Effector CD4-positive, alpha-beta T cell (primary cell): ENCODE measurements at places on chromosomes 2 and 18.

GRCh38 chr2:143530758-143531157 lies 401.5 kb downstream of the ARHGAP15 start:
- no peak for DNase-seq

DNA sequence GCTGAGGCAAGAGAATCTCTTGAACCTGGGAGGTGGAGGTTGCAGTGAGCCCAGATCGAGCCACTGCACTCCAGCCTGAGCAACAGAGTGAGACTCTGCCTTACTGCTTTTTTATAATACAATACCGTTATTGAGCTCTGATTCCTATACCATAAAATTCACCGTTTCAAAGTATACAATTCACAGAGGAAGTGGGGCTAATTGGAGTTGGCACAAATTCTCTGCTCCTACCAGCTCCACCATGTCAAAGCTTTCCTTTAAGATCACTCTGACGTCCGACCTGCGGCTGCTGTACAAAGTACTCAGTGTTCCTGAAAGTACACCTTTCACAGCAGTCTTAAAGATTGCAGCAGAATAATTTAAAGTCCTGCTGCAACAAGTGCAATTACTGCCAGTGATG lies 29.6 kb upstream of the CYBRD1 start:
- no peak for DNase-seq

- no peak for DNase-seq
Observed at GRCh38 chr2:169131587-169132512, 62.5 kb downstream of the DHRS9 start.

DNA sequence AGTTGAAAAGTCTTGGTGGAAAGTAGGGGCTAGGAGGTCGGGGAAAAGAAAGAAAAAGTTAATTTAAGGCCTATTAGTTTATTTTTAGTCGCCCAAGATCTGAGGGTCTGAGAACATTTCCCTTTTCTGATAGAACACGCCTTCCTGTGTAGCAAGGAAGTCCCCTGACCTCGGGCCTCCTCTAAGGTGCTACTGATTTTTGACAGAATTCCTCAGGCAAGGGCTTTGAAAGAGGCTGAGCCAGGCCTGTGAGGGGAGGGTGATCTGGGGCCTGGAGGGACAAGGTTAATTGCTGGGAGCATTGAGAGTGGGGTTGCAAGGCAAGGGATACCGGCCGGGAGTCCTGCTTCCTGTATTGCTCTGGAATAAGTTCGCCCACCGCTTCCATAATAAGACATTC lies 131.4 kb upstream of the MYCN start:
- DNase-seq = no peak

GRCh38 chr2:158714420-158714819 lies 80.7 kb upstream of the DAPL1 start:
- DNase-seq = no peak

- DNase-seq = no peak
Observed at GRCh38 chr2:121521359-121521758, 9.3 kb upstream of the RNU4ATAC start.

GRCh38 chr2:172098287-172098649 lies 4.4 kb downstream of the DLX2 start:
- DNase-seq = no peak
